ENCODE measurements at places on chromosomes 16 and 17. TPM values are rescaled to one million over a fixed set of nuclear protein-coding genes. Genes with fewer than 3 reads are reported as not detected.

DNA sequence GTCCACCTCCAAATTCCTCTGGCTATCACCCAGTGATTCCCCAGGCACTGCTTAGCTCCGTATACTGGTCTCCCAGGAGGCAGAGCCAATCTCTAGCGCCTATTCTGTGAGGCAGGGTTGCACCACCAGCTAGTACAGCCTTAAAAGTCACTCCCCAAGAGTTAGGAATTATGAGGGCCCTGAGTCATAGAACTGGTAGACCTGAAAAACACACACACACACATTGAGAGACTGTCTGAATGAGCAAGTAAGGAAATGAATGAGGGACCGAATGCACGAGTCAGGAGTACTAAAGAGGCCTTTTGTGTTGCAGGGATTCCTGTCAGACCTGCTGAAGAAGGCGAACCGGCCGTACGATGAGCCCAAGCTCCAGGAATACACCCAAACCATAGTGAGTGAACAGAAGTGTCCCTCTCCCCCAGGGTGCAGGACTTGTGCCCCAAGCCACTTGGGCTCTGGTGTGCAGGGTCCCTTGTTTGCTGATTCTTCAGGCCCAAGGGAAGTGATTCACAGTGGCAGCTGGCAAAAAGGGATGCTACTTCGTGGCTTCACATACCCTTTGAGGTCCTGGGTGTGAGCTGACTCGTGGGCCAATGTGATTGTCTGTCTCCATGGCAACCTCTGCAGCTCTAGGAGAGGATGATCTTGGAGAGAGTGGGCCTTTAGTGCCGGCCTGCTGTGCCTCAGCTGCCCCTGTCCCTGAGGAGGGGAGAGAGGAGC, 24.7 kb downstream of the CALB2 start:
- peak; percentile 87 for ATAC-seq

- no peak for ATAC-seq
Measured at GRCh38 chr17:46106966-46107644, 86.1 kb downstream of the KANSL1 start.

DNA sequence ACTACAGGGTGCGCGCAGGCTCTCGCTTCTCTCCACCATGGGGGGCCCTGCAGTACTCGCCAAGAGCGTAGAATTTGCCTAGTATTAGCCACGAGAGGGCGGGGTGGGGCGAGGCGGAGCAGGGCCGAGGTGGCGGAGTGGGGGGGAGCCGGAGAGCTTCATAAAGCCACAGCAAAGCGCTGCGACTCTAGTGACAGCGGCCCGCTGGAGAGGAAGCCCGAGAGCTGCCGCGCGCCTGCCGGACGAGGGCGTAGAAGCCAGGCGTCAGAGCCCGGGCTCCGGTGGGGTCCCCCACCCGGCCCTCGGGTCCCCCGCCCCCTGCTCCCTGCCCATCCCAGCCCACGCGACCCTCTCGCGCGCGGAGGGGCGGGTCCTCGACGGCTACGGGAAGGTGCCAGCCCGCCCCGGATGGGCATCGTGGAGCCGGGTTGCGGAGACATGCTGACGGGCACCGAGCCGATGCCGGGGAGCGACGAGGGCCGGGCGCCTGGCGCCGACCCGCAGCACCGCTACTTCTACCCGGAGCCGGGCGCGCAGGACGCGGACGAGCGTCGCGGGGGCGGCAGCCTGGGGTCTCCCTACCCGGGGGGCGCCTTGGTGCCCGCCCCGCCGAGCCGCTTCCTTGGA, at the start of gene TBX21:
TBX21 (plus strand) TSS at position 190 of the 627 bp plus-strand sequence; CDS start at position 409, 219 bp downstream.
- peak; percentile 93 for ATAC-seq

Gene CCL17
- total RNA-seq, result not detected

Gene ANKRD40CL
- total RNA-seq, result 0.22 TPM
